Activated T-cell treated with anti-CD3 and anti-CD28 coated beads, Interleukin-2, amount 50 U/mL, for 48 hours (primary cell): ENCODE measurements at places on chromosomes 7 and 10.

DNA sequence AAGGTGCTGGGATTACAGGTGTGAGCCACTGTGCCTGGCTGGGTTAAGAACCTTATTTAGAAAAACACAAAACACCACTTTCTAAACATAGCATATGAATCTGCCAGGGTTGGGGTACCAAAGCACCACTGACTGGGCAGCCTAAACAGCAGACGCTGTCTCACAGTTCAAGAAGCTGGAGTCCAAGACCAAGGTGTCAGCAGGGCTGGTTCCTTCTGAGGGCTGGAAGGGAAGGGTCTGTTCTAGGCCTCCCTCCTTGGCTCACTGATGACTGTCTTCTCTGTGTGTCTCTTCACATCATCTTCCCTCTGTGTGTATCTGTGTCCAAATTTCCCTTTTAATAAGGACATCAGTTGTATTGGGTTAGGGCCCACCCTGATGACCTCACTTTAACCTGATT, 49.6 kb downstream of the HIPK2 start:
- no peak for DNase-seq

- DNase-seq = no peak
Measured at GRCh38 chr7:46707973-46708372, 786.9 kb upstream of the IGFBP3 start.

DNA sequence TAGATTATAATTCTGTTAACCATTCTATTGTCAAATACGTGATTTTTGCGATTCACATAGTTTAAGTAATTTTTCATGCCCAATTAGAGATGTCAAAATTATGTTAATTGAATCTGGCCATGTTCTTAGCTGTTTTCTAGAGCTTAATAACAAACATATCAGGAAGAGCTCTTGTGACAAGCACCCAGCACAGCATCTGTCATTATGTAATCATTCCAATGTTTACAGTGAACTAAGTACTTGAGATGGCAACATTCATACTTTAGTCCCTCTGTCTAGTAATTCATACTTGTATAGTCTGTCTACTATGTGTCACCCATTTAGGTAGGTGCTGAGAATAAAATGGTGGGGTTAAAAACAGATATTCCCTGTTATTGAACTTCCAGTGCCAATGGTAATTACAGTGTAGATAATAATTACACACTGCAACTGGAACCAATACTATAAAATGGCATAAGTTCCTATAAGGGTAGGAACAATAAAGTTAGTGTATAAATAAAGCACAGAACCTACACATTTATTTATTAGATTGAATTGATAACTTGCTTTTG, 55.2 kb downstream of the ZEB1 start:
- DNase-seq = no peak

DNA sequence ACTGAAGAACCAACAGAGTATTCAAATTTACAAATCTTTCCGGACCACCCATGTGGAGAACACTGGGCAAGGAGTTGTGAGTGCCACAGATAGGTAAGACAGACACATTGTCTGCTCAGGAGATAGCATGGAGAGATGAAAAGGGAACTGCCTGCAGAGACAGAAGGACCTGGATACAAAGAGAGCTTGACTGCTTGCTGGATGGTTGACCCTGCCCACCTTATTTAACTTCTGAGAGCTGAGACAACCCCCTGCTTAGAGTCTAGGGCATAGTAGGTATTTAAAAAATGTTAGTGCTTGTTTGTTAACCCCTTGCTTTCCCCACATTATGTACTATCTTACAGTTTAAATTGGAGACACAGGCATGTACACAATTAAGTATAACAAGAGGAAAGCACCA, 314.1 kb downstream of the THSD7A start:
- DNase-seq = no peak

DNA sequence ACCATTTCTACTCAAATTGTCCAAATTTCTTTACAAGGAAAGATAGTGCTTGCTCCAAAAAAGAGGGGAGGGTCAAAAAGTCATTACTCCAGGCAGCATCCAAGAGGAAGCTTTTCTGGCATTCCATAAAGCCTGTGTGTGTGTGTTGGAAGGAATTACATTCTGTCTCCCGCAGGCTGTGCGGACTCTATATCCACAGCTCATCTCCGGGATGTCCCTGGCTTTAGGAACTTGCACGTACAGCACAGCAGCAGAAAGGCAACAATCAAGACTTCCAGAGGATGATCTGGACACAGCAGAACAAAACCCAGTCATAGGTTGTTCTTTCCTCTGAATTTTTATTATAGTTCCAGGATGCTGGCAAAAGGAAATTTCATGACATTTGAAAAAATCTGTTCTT, 94.8 kb downstream of the ITIH5 start:
- DNase-seq = no peak

- no peak for DNase-seq
Measured at GRCh38 chr10:126104767-126105166, 208.4 kb downstream of the FANK1 start.

- DNase-seq = no peak
Measured at GRCh38 chr10:99366666-99367065, 37.5 kb downstream of the CNNM1 start.

DNA sequence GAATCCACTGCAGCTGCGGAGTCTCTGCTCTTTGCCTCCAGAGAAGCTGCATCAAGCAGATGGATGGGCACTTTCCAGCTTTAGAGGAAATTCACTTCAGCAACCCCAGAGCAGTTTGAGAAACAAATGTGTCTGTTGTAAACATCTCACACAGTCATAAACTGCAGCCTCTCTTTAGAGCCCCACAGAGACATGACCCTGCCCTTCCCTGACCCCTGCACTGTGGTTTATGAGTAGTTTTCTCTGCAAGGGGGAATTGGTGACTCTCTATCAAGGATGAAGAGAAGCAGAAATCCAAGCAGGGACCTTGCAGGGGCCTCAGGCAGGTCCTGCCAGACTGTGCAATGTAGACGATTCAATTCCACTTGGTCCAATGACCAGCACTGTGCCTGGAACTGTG, 160.2 kb downstream of the SH2D4B start:
- no peak for DNase-seq

GRCh38 chr10:117167346-117167788, 29.3 kb upstream of the VAX1 start:
- peak; percentile 20 for DNase-seq

GRCh38 chr7:69739931-69740431, 141.7 kb downstream of the AUTS2 start:
- DNase-seq = no peak
